HFF-Myc (cell line): ENCODE measurements at places on chromosomes 2 and 18.

- no peak for DNase-seq
Measured at GRCh38 chr2:220209751-220210150, 582.3 kb downstream of the SLC4A3 start.

GRCh38 chr2:198297350-198297749 lies 493.0 kb downstream of the PLCL1 start:
- DNase-seq: no peak

DNA sequence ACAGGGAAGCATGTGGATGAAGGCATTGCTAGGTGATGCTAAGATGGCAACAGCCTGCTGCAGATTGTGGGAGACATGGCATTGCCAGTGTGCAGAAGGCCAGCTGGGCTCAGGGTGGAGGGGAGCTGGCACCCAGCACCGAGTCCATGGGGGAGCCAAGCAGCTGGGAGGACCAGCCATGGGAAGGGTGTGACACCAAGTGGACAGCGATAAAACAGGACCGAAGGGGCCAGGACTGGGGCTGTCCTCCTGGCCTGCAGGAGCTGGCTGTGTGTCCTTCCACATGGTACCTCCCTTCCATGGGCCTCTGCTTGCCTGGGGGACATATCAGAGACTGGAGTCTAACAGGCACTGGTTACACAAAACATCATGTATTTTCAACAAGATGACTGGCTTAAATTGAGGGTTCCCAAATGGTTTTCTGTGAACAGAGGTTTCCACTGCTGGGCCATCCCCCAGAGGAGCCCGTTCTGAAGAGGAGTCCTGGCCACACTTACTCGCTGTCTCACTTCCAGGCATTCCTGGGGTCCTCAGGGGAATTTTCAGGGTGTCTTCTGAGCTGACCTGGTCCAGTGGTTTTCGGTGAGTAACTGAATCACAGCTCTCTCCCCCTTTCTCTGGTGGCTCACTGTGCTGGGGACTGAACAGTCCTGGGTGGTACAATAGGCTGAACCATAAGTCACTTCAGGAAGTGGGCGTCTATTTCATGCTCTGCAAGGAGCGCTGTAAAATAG lies 60.4 kb upstream of the TNP1 start:
- DNase-seq: no peak

DNA sequence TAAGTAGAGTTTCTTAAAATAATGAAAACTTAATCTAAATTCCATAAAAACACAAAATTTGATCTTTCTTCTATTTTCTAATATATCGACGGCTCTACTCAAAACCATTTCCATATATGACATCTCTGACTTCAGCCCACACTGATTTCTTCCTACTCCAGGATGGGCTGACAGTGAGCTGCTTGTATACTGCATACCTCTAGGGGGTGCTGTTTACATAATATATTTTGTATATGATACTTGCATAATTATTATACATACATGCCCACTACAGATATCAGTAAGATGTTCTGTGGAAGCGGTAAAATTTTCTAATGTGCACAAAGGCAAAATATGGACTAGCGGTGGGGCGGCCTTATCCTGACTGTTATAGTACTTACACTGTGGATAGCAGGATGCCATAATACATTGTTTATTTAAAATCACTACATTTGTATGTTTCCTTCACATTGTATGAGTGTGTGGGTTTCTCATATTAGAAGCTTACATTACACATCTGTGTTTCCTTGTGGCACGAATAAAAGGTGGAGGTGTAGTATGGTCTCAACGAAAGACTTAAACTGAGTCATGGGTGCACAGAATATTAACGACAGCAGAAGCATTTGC lies 66.1 kb upstream of the NXPH2 start:
- DNase-seq: no peak

- no peak for DNase-seq
Measured at GRCh38 chr2:154264024-154264423, 392.3 kb downstream of the GALNT13 start.
